ENCODE measurements at places on chromosomes 2 and 18.
A peak's percentile ranks its signal among the peaks of the same experiment; 100 is the strongest.

GRCh38 chr18:23634692-23635091 lies 28.0 kb downstream of the ANKRD29 start:
- DNase-seq, result no peak

DNA sequence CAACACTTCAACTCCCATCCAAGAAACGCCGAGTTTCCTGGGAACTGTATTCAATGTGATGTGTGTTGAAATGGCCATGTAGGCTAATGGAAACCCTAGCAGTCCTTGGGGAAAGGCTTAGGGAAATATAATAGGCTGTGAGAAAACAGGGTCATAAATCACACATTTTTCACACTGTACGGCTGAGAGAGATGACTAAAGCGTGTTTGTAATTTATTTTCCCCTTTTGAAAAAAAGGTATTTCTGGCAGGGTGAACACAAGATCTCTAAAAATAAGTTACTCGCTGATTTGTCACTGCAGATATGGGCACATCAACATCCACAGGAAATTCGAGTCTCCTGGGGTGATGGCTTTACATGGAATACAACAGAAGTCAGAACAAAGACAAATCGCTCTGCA lies 109.6 kb upstream of the ST6GAL2 start:
- no peak for DNase-seq

DNA sequence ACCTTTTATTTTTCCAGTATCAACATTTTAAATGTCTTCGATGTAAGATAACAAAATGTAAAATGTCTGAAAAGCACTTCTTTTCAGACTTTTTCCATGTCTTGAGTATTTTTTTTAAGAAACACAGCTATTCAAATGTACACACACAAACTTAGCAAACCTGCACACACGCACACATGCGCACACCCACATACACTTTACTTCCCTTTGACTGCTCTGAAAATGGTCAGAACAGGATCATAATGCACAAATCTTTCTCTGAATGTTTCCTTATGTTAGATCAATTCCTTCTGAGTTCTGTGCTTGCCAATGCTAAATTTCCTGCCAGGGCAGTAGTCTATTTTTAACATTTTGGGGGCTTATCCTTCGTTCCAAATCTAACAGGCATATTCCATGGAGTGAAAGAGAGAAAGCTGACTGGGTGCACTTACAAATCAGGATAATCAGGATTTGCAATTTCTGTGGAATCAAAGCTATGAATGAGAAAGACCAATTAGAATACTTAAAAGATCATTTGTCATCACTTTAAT lies 136.3 kb downstream of the ZEB2 start:
- no peak for DNase-seq

- DNase-seq, result no peak
These were observed 7.0 kb downstream of the EFEMP1 start for GRCh38 chr2:55916473-55917049.

DNA sequence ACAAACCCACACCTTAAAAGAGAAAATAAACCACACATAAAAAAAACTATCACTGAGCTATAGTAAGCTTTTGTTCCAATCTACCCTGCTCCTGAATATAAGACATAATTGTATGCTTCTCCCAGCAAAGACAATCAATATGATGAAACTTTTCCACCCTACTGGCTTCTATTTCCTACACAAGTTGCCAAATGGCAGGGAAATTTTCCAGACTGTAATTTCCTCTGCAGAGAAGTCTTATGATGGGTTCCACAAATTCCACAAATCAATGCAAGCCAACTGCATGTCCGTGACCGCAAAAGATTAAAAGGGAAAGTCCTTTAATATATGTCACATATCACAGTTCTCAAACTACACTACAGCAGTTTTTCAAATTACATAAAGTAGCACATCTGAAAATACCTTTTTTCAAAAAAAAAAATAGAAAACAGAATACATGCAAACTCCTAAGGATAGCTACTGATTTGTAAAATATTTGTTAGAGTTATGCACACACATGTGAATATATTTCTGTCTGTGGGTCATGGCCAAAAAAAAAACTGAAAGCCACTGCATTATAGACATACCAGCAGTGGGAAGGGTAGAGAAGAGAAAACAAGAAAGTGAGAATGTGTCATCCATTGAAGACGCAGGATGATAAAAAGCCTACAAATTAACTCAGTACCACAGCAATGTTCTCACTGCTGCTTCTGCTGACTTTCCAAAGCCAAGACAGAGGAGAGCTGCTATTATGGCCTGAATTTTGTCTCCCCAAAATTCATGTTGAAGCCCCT lies 61.4 kb downstream of the RPL31 start:
- DNase-seq, result no peak

- no peak for DNase-seq
These were observed 121.5 kb downstream of the PIEZO2 start for GRCh38 chr18:11027862-11028261.

DNA sequence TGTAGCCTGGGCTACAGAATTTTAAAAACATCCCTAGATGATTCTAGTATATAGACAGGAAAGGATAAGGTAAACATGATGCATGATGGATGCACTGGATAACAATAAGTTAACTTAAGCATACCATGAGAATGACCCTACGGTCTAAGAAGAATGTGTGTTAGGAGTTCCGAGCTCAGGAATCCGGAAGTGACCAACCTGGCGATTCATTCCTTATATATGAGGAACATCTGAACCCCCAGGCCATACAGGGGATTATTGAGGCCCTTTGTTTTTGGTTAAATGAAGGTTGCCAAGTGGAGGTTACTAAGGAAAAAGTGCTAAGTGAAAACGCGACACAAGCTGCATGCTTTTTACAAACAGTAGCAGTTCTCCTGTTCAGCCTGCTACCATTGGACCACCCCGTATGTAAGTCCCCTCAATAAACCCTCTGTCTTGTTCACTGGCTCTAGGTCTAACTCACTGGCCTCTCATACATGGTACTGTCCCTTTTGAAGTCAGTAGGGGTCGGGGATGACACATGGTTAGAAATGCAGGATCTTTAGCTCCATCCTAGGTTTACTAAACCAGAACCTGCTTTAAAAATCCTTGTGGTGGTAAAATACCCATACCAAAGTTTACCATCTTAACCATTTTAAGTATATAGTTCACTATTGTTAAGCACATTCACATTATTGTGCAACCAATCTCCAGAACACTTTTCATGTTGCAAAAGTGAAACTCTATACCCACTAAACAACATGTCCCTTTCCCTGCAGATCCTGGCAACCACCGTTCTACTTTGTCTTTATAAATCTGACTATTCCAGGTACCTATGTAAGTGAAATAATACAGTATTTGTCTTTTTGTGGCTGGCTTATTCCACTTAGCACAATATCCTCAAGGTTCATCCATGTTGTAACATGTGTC lies 111.0 kb upstream of the MAP4K3 start:
- DNase-seq, result no peak

- peak; percentile 9 for DNase-seq
These were observed 71.8 kb downstream of the ID2 start for GRCh38 chr2:8753609-8754008.

DNA sequence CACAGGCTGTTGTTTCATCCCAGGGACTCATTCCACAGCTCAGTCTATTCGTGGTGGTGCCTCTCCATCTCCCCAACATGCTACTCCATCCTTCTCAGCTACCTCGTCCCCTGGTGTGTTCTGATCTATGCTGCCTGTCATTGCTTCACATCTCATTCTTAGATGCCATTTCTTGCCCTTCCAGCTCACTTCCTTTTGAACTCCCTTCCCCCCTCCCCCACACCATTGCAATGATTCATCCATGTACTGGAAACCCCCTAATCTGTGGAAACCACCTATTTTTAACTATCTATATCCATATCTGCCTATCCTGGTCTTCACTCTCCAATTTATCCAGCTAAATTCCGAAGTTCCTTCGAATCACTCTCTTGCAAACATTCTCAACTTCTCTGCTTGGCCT lies 65.7 kb upstream of the PARD3B start:
- DNase-seq, result no peak

DNA sequence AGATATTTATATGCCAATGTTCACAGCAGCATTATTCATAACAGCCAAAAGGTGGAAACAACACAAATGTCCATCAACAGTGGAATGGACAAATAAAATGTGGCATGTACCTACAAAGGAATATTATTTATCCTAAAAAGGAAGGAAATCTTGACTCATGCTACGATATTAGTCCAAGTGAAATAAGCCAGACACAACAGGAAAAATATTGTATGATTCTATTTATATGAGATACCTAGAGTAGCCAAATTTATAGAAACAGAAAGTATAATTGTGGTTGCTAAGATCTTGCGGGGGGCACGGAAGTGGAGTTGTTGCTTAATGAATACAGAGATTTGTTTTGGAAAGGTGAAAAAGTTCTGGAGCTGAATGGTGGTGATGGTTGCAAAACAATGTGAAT lies 33.0 kb upstream of the CCDC150 start:
- DNase-seq, result no peak

DNA sequence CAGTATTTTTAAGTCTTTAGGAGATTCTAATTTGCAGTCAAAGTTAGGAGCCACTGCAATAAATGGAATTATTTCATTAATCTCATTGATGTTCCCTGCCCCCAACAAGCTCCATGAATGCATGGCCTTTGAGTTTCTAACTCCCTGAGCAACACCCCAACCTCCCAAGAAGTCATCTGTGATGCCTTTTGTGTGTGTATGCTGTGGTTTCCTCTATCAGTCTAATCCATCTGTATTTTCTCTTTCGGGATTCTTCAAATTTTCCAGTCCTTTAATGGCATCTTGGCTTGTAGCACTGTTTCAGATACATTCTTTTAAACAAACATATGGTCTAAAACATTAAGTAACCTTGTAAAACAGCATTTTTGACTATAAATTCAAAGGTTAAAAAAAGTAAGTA lies 16.8 kb downstream of the SERPINB10 start:
- DNase-seq, result no peak

- DNase-seq, result no peak
These were observed 144.3 kb downstream of the KCNE4 start for GRCh38 chr2:223196331-223196730.

GRCh38 chr2:200624658-200625057 lies 38.8 kb downstream of the AOX1 start:
- DNase-seq, result no peak

DNA sequence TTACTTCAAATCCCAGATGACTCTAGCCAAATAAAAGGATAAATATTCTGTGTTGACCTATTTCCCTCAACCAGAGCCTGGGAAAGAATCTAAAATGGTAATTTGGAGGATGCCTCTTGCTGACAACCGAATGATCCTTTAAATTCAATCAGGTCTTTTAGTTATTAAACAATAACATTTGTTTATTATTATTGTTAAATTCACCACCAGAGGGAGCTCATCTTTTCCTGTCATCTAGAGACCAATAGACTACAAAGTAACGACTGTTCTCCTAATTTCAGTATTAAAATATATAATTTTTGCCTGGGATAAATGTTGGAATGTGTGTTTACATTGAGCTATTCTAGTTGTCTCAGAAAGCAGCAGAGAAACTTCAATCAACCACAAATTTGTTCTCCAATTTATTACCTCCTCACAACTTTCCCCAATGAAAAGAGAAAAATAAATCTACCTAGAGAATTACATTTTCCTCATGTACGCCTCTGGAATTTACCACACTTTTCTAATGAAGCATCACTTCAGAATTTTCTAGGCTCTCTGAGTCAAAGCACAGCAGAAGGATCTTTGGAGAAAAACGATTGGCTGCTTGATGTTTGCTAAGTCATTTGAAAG lies 142.7 kb downstream of the SCG2 start:
- DNase-seq, result peak; percentile 6

DNA sequence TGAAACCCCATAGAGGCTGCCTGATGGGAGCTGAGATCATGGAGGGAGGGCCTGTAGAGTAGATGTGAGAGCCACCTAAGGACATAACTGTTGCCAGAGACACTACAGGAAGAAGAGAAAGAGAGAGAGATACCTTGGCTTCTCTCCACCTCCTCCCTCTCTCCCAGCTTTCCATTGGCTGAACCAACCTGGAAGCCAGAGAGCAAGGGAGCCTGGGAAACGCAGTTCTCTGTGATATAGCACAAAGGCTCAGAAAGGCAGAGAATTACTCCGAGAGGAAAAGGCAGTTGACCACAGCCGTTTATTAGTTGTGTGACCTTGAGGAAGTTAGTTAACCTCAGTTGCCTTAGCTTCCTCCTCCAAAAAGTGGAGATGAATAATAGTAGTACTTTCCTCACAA lies 37.7 kb upstream of the MAT2A start:
- peak; percentile 48 for DNase-seq

DNA sequence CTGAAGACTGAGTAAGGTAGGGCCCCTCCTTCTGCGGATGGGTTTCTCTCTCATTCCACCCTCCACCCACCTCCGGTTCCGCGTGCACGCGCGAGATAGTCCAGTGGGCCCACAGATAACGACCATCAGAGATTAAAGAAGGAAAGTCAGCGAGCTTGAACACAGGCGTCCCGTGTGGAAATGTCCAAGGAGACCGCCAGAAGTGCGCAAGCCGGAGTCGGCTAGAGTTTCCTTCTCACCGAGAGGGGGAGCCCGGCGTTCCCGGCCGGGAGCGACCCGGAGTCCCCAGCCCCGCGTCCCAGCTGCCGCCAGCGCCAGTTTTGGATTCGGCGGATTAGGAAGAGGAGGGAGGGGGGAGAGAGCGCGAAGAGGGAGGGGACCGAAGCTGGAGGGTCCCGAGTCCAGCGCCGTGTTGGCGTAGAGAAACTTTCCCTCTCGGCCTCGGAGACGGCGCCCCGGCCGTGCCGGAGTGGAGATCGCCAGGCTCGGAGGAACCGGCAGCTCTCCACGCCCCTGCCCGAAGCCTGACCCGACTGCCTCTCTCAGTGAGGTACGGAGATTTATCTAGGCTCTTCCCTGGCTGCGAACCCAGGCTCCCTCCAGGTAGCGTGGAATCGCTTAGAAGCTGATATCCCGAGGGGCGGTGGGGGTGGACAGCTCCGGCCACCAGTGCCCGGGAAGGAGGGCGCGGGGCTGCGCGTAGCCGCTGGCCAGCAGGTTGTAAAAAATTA lies at the start of gene GULP1:
TSS of gene GULP1 (plus strand) at position 258 of the 731 bp plus-strand sequence. CDS start 185,829 bp downstream, outside the sequence.
- DNase-seq, result peak; percentile 70

DNA sequence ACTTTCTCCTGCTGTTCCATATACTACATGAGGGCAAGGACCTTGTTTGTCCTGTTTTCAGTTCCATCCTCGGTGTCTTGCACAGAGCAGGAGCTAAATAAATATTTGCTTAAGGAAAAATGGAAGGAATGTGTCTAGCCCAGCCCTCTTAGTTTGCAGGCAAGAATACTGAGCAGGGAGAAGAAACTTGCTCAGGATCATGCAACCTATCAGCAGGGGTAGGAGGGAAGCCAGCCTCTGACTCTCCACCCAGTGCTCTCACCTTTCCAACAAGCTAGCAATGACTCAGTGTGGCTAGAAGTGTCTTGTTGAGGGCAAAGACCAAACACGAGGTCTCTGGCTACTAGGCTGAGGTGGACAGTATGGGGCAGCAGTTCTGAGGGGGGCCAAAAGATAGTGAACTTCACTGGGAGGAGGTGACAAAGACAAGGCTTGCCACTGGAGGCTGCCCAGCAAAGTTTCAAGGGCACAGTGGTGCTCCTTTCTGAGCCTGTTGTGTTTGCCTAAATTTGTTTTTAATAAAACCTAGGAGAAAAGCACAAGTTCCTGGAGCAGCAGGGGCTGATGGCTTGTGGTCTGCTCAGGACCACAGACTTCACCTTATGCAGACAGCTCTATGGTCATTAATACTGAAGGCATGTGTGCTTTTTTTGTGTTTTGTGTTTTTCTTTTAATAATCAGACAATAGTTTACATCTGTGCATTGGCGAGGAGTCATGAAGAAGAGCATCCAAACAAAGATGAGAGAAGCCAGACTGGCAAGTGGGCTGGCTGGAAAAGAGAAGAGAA lies 49.1 kb upstream of the CTAGE1 start:
- DNase-seq, result no peak

Data from erythroblast (primary cell).